ENCODE measurements at places on chromosomes 1 and 21. TPM values are rescaled to one million over a fixed set of nuclear protein-coding genes. Genes with fewer than 3 reads are reported as not detected.

FMOD gene
- not detected for total RNA-seq

SLC35F3 gene
- 0.38 TPM for total RNA-seq

L1TD1 gene
- 10.6 TPM for total RNA-seq

MECR gene
- total RNA-seq = 30.3 TPM

S100A12 gene
- not detected for total RNA-seq

TFB2M gene
- total RNA-seq = 16.3 TPM

XCL2 gene
- total RNA-seq = not detected

RIPPLY3 gene
- not detected for total RNA-seq
